Stimulated activated memory B cell treated with anti-CD40 and anti-IgM and Interleukin-4, amounts not matched to agents 10 μg/mL and 1 μg/mL and 100 μg/mL, for 72 hours (primary cell): ENCODE measurements at places on chromosomes 4 and X.

- ATAC-seq = no peak
Measured at GRCh38 chr4:76022677-76023076, 620 bp downstream of the CXCL10 start.

DNA sequence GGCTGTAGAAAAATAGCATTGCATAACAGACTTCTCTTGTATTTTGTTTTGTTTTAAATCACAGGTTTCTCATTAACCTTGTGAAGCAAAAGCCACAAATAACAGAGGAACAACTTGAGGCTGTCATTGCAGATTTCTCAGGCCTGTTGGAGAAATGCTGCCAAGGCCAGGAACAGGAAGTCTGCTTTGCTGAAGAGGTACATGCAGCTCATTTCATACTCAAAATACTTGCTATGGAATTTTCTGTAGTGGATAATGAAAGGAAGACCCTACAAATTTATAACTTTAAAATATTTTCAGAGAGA lies 17.6 kb downstream of the AFP start:
- no peak for ATAC-seq

DNA sequence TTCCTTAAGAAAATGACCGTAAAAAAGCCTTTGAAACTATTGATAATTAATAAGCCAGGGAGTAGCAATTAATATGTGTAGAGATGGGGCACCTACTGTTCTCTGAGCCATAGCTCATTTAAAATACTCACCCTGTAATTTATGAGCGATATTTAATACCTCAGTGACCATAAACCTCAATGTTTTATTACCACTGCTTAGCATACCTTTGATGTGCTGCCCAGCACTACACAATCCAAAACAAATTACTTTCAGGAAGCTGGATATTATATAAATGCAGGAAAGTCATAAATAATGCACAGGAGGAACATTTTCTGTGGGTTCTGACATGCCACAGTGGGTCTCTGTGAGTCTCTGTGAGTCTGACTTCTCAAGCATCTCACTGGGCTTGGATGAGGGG lies 166.1 kb upstream of the RPL34 start:
- no peak for ATAC-seq

DNA sequence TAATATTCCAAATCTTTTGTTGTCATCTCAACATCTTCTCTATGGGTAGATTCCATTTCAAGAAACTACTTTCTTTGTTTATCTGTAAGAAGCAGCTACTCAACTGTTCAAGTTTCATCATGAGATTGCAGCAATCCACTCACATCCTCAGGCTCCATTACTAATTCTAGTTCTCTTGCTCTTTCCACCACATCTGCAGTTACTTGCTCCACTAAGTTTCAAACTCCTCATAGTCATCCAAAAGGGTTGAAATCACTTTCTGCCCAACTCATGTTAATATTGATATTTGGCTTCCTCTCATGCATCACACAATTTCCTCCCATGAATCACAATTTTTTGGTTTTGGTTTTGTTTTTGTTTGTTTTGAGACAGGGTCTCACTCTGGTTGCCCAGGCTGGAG lies 35.7 kb downstream of the ADH5 start:
- no peak for ATAC-seq

- no peak for ATAC-seq
Measured at GRCh38 chr4:31051565-31051964, 331.4 kb downstream of the PCDH7 start.

- no peak for ATAC-seq
Measured at GRCh38 chr4:94871644-94872305, 114.0 kb downstream of the BMPR1B start.

GRCh38 chr4:54543088-54543795 lies 114.5 kb upstream of the KIT start:
- no peak for ATAC-seq
